ENCODE measurements at places on chromosomes 1 and 21.
A peak's percentile ranks its signal among the peaks of the same experiment; 100 is the strongest.

GRCh38 chr1:19427087-19427781 lies 58.1 kb downstream of the CAPZB start:
- no peak for DNase-seq

DNA sequence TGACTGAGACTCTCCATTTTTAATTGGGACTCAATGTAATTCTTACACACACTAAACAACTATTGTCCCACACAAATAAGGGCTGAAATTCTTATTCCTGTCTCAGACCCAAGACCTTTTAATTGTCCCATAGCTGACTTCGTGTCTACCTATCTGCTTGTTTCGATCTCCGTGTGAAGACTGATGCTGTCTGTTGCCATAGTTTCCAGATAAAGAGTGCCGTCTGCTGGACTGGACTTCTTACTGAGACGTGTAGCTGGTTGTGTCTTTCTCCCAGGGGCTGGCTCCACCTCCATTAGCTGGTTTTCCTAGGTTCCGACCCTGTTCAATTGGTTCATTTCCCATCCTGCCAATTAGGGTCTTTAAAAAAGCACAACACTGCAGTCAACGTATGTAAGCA lies 235.3 kb upstream of the PLXNA2 start:
- DNase-seq: no peak

DNA sequence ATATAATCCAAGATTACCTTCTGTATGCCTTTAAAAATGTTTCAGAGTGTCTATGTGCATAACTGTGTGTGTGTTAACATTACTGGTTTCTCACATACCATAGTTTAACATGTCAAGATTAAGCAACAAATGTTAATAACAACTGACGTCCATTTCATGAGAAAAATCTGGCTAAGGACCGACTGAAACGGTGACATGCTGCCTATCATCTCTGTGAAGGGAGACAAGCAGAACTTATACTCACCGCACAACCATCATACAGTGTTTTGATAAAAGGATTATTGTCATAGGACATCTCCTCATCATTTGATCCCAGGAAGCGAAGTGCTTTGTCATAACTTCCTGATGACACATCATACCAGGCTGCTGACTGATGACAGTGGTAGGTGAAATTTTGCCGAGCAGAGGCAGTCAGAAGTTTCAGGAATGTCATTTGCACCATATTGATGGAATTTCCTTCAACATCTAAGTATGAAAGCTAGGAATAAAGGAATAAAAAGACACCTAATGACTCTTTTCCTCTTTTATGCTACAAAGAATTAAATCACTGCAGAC lies 228.8 kb downstream of the COL11A1 start:
- DNase-seq: no peak

DNA sequence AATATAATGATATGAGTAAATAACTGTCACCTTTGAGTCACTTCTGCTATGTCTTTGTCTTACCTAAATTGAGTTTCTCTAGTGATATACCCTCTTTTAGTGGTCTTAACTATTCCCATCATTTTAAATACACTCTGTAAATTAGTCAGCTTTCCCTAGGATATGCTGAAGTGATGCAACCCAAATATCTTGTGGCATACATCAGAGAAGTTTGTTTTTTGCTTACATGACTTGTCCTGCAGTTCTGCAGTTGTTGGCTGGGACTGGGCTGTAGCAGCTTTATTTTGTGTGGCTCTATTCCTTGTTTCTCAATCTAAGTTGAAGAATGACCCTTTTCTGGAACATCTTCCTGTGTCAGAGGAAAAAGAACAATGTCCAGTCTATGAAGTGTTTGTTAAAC lies 76.4 kb downstream of the TTC3 start:
- DNase-seq: no peak

GRCh38 chr1:21244154-21244553 lies 46.1 kb downstream of the ECE1 start:
- DNase-seq: no peak

DNA sequence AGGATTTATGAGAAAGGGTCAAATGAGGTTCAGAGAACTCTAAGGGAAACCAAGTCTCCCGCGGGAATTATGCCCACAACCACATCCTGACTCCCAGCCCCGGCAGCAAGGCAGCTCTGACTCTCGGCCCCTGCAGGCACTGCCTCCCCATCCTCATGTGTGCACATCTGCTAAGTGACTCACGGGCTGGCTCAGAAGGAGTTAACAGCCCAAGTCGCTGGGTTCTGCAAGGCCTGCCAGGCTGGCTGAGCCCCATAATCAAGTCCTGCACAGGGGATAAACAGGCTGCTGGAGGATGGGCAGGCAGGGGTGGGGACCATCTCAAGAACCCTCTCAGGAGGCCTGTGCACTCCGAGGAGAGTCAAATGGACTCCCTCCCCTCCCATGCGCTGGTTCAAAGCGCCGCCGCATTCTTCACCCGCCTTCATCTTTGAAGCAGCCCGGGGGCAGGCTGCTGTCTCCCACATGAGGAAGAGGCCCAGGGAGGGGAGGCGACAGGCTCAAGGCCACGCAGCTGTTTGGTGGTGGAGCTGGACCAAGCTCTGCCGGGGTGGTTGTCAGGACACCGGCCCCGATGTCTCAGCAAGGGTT lies 344.3 kb downstream of the MATN1 start:
- no peak for DNase-seq

- no peak for DNase-seq
Observed at GRCh38 chr21:46454634-46455390, 3.9 kb upstream of the DIP2A start.

GRCh38 chr1:33096363-33097005 lies 15.5 kb downstream of the AZIN2 start:
- DNase-seq: no peak

- no peak for DNase-seq
Observed at GRCh38 chr21:43287795-43288755, 119.3 kb downstream of the CRYAA start.

GRCh38 chr21:45790427-45790826 lies 146.9 kb downstream of the PCBP3 start:
- no peak for DNase-seq

DNA sequence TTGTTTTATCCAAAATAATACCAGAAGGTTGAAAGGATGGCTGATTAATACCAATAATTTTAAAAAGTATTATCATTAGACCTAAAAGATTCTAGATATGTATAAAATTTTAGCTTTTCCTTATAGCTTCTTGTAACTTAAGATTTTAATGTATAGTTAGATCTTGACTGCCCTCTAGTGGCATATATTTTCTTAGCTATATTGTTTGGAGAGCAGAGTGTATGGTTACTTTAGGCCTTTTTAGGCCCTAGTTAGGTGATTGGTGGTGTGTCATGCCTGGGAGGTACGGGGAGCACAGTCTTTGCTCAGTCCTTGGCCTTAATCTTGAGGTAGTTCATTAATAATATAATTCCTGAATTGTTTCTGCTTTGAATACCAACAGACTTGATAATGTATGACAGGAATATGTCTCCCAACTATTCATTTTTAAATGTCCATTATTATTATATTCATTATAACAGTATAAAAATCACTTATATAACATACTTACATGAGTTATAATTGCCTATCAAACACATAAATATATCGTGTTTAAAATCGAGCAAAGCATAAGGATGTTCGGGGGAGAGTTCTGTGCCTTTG lies 328.4 kb downstream of the ZP4 start:
- no peak for DNase-seq

DNA sequence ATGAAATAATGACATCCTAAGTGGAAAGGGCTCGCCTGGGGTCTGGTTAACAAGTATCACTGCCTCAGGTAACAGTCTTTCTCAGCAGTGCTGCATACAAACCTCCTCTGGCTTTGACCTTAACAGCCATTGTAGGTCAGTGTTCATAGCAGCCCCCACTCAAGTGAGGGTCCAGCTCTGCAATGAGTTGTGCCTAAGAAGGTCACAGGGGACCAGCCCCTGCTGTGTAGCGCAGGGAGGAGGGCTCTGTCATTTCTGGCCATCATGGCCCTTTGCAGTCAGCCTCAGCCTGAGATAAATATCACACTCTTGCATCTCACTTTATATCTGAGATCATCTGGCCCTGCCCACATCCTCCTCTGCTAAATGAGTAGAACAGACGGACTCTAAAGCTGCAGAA lies 18.1 kb upstream of the MYSM1 start:
- no peak for DNase-seq

DNA sequence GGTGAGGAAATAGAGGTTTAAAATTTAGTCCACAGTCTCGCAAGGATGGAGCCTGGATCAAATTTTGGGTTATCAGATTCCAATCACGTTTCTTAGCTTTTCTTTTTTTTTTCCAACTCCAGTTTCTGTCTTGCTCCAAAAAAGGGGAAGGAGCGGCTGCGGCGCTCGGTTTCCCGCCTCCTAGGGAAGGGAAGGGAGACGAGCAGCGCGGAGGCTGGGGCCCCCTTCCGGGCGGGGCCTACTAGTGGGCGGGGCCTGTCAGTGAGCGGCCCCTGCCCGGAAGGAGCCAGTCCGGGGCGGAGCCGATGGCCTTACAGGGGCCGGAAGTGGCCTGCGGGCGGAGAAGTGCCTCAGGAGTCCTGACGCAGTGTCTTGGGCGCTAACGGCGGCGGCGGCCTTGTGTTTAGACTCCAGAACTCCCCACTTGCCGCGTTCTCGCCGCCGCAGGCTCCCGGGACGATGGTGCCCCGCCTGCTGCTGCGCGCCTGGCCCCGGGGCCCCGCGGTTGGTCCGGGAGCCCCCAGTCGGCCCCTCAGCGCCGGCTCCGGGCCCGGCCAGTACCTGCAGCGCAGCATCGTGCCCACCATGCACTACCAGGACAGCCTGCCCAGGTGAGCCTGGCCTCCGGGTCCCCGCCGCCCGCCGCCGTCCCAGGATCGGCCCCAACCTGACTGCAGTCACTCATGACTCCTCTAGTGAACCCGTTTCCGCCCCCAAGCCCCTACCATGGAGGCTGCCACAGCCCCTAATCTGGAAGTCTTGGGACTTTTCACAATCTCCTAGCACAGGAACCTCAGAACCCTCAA lies at the start of gene CPT2:
Gene CPT2, plus strand, starts transcription at position 340 of the 806 bp plus-strand sequence. Its CDS starts 120 bp downstream, at position 460.
- DNase-seq: peak; percentile 83

GRCh38 chr1:45635211-45635610 lies 11.4 kb upstream of the CCDC17 start:
- no peak for DNase-seq

GRCh38 chr1:91160363-91161075 lies 138.7 kb upstream of the ZNF644 start:
- DNase-seq: no peak

GRCh38 chr1:5286244-5286643 lies 631.8 kb downstream of the AJAP1 start:
- DNase-seq: no peak

DNA sequence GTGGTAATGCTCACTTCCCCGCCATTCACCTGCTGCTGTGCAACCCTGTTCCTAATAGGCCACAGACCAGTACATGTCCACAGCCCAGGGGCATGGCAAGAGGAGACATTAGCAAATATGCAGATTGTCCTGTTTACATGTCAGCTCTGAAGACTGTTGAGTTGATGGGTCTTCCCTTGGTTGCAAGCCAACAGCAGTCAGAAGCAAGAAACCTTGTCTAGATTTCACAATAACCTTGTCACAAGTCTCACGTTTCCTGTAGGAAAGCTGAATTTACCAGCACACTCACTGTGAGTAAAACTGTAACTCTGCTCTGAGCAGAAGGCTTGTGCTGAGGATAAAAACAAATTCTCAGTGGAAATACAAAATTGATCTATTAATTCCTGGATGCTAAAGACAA lies 195.1 kb downstream of the HLX start:
- DNase-seq: no peak

DNA sequence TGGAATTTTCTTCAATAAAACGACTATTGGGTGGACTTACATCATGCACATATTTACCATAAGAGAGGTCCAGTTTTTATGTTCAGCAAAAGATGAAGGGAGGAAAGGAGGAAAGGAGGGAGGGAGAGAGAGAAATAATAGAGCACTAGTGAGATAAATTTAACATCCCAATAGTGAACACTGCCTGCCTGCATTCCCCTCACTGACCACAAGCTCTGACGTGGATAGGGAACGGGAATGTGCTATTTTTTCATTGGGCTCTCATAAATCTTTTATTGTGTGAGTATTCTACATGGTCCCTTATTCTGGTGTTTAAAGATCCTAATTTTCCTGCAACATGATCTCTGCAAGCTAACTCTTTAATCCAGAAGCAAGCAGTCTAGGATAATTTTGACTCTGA lies 82.1 kb downstream of the TTC3 start:
- no peak for DNase-seq

GRCh38 chr21:26117972-26118367 lies 52.6 kb downstream of the APP start:
- no peak for DNase-seq

GRCh38 chr1:245062741-245063305 lies 92.0 kb upstream of the KIF26B start:
- DNase-seq: no peak

DNA sequence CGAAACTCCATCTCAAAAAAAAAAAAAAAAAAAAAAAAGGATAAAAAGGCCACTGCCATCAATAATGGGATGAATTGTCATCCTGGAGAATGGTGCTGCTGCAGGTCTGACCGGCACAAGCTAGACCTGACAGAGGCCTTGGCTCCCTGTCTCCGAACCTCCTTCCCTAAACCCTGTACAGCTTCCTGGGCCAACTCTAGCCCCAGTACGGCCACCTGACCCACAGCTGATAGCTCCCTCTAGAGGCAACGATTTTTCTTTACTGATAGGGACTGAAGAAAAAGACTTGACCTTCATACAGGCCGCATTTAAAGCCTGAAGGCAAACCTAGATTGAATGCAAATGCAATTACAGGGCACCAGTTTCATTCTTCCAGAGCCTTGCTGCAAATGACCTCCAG lies 30.7 kb downstream of the NOL9 start:
- DNase-seq: peak; percentile 33

DNA sequence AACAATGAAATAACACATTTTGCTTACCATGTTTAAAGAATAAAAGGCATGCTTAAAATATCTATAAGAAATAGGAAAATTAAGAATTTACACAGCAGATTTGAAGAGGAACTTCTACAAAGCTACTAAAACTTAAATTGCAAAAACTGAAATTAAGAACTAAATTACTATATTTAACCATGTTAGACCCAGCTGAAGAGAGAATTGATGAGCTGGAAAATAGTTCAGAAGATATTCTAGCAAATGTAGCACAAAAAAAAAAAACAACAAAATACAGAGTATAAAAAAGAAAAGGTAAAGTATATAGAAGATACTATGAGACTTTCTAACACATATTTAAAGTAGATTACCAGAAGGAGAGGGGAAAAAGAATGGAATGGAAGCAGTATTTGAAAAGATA lies 82.8 kb upstream of the ST6GALNAC5 start:
- no peak for DNase-seq

GRCh38 chr1:10867914-10868598 lies 71.6 kb upstream of the CASZ1 start:
- no peak for DNase-seq
